Activated CD8-positive, alpha-beta memory T cell treated with anti-CD3 and anti-CD28 coated beads, Interleukin-2, amount 10 ng/mL, durations not matched to agents 7 days and 5 days (primary cell): ENCODE measurements at places on chromosomes 3 and 15. TPM values are rescaled to one million over a fixed set of nuclear protein-coding genes. Genes with fewer than 3 reads are reported as not detected.

Gene SHC4
- 3.0 TPM for total RNA-seq

DNA sequence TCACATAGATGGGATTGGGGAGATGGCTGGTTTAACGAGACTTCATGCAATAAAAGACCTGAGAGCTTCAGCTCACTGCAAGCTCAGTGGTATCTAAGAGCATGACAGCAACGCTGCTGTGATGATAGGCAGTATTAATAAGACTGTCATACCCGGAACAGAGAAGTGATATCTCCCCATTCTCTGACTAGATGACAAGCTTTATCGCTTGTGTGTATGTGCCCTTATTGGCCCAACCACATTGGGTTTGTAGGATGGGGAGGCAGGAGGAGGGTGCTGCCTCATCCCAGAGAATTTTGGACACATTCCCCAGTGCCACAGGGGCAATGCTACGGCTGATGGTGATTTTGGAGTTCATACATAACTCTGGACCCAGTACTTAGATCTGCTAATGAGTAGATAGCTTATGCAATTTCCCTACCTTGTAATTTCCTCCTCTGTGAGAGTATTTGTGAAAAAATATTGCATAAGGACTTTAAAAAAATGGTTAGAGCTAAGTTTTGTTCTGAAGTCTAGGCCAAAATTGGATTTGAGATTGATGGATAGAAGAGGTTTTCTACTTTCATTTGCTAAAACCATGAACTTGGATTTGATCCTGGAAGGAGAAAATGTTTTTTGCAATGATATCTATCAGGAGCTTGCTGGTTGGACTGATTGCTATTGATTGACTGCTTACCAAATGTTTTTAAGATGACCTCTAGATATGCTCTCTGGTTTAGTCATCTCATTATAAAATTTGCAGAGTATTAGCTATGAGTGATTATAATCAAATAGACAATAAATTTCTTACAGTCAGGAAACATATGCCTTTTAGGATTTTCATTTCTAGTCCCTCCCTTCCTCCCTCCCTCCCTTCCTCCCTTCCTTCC, 14.0 kb upstream of the TMEM212 start:
- H3K27me3 ChIP-seq = peaks cover 38% of the 10 kb centered on the region
- no peaks in the 10 kb centered on the region for H3K36me3 ChIP-seq
- H3K4me1 ChIP-seq = peaks cover 11% of the 10 kb centered on the region
- no peak for DNase-seq
- H3K27ac ChIP-seq = no peak overlapping the region

- peaks cover 6% of the 10 kb centered on the region for H3K27me3 ChIP-seq
- no peak overlapping the region for H3K27ac ChIP-seq
- peaks cover 1% of the 10 kb centered on the region for H3K36me3 ChIP-seq
- no peak for DNase-seq
- H3K4me3 ChIP-seq = no peak overlapping the region
These were observed 60.1 kb upstream of the GALNT15 start for GRCh38 chr3:16114429-16114828.

GRCh38 chr3:60659098-60659497, 592.2 kb downstream of the FHIT start:
- no peak overlapping the region for H3K27ac ChIP-seq
- no peaks in the 10 kb centered on the region for H3K36me3 ChIP-seq
- H3K4me3 ChIP-seq = no peak overlapping the region
- no peak for DNase-seq

DNA sequence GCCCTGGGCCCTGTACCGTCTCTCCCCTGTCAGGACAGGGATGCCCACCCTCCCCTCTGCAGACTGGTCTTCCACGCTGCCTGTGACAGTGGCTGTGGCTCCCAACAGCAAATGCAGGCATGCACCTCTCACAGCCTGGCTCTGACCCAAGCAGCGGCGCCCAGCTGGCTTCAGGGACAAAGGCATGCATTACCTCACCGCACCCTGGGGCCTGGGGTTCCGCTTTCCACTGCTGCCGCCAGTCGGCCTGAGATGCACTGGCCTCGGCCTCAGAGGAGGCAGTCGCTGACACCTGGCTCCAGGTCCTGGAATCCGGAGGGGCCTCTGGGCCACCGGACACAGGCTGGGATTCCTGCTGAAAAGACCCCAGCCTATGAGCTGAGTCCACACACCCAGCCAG, 70.3 kb downstream of the SCN5A start:
- no peak overlapping the region for H3K27ac ChIP-seq
- no peaks in the 10 kb centered on the region for H3K4me1 ChIP-seq
- peak; percentile 33 for DNase-seq
- no peak overlapping the region for H3K4me3 ChIP-seq
- no peaks in the 10 kb centered on the region for H3K36me3 ChIP-seq

GRCh38 chr3:99931059-99931458, 113.4 kb downstream of the CMSS1 start:
- H3K4me3 ChIP-seq = no peak overlapping the region
- no peak overlapping the region for H3K27ac ChIP-seq
- H3K36me3 ChIP-seq = peaks cover 6% of the 10 kb centered on the region
- no peaks in the 10 kb centered on the region for H3K27me3 ChIP-seq
- DNase-seq = no peak
- H3K4me1 ChIP-seq = no peaks in the 10 kb centered on the region

Gene MB21D2
- total RNA-seq = 2.7 TPM

DNA sequence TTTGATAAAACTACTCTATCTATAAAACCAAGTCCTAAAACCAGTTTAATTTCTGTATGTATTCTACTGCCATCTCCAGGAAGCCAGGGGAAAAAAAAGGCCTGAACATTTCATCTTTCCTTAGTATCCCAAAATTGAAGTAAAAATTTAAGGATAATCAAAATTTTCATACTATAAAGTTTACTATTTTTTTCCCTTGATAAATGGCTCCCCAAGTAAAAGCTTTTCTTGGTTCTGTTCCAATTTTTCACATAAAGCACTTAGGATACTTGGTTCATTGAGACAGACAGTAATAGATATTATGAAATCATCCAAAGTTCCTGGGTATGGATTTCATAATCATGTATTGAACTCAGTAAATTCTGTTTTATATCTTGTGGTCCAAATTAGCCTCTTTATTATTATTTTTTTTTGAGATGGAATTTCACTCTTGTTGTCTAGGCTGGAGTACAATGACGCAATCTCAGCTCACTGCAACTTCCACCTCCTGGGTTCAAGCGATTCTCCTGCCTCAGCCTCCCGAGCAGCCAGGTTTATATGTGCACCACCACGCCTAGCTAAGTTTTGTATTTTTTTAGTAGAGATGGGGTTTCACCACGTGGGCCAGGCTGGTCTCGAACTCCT, 34.5 kb downstream of the ICE2 start:
- no peak overlapping the region for H3K27ac ChIP-seq
- H3K27me3 ChIP-seq = no peaks in the 10 kb centered on the region
- H3K4me1 ChIP-seq = peaks cover 3% of the 10 kb centered on the region
- no peak for DNase-seq

DNA sequence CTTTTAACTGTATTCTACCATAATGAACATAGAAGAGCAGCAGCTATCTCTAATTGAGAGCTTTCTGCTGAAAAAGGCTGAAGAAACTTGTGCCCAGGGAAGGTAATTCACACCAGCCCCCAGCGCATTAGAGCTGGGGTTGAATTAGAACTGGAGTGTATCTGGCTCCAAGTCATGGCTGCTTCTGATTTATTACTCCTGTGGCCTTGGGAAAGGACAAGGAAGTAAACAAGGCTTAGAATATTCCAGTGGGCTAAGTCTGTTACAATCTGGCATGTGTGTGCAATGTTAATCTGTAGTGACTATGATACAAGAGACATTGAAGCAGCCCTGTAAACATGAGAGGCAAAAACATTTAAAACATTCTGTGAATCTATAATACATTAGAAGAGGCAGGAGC, 18.1 kb downstream of the CPA3 start:
- H3K27ac ChIP-seq = no peak overlapping the region
- no peaks in the 10 kb centered on the region for H3K4me1 ChIP-seq
- H3K36me3 ChIP-seq = no peaks in the 10 kb centered on the region
- H3K4me3 ChIP-seq = no peak overlapping the region
- H3K27me3 ChIP-seq = peaks cover 19% of the 10 kb centered on the region
- DNase-seq = no peak

Gene GCSAM
- 8.6 TPM for total RNA-seq

GRCh38 chr3:128587391-128587790, 63.2 kb downstream of the RPN1 start:
- no peak overlapping the region for H3K27ac ChIP-seq
- peaks cover 13% of the 10 kb centered on the region for H3K4me1 ChIP-seq
- H3K4me3 ChIP-seq = no peak overlapping the region
- no peak for DNase-seq
- peaks cover 17% of the 10 kb centered on the region for H3K27me3 ChIP-seq
- H3K36me3 ChIP-seq = peaks cover 4% of the 10 kb centered on the region

- peaks cover 54% of the 10 kb centered on the region for H3K4me1 ChIP-seq
- peak; percentile 93 for DNase-seq
- no peaks in the 10 kb centered on the region for H3K27me3 ChIP-seq
- H3K4me3 ChIP-seq = peak overlapping the region; percentile 25
These were observed 5.8 kb upstream of the TATDN2 start for GRCh38 chr3:10242182-10243065.

Gene P4HTM
- total RNA-seq = 50.6 TPM

Gene ZNF620
- 5.7 TPM for total RNA-seq
